ENCODE measurements at places on chromosomes 2 and 18.

- DNase-seq: no peak
These were observed 11.6 kb upstream of the RPRD1A start for GRCh38 chr18:36078751-36079529.

DNA sequence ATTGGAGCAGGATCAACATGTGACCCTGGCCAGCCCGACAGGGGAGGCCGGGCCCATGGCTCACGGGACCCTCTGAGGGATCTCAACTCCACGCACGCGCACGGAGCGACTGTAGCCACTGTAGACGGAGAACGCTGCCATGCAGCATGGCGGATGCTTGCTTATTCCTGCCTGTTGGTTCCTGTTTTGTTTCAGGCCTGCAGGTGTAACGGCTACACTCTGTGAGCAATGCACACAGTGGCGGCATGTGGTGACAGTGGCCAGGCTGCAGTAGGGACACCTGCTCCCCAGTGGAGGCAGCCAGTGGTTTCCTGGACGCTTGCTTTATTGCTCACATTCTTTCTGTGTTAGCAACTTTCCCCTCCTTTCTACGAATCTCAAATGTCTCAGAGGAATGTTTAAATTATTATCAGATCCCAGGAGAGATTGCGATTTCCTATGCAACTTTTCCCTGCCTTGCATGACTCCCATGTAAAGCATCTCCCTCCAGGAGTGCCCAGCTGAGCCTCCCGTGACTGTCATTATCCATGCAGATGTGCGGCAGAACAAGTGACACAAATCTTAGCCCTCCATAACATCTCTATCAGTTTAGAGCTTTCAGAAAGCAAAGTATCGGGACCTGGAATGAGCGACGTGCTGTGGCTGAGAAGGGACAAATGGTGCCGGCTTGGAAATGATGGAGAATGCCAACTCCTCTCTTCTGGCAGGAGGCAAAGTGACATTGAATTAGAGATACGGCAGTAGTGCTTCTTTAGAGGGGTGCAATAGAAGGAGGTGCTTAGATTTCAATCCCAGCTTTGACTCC lies 209.7 kb downstream of the ASB1 start:
- no peak for DNase-seq

DNA sequence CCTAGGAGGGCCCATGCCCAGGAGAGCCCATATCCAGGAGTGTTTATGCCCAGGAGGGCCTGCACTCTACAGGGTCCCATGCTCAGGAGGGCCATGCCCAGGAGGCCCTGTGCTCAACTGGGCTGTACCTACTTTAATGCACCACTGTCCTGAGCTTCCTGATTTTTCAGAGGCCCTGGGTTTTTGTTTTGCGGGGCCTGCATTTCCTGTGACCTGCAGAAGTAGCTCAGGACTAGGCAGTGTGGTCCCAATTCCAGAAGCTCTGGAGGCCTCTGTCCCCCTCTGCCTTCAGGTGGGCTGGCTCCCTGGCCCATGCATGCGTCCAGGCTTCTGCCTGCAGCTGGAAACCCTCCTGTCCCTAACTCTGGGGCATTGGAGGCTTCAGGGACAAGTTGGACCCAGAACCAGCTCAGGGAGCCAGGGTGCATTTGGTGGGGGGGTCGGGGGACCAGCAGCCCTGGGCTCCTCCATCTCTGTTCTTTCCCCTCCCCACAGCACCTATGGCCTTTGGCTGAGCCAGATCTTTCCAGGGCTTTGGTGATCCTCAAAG lies 10.8 kb downstream of the GPR35 start:
- no peak for DNase-seq

DNA sequence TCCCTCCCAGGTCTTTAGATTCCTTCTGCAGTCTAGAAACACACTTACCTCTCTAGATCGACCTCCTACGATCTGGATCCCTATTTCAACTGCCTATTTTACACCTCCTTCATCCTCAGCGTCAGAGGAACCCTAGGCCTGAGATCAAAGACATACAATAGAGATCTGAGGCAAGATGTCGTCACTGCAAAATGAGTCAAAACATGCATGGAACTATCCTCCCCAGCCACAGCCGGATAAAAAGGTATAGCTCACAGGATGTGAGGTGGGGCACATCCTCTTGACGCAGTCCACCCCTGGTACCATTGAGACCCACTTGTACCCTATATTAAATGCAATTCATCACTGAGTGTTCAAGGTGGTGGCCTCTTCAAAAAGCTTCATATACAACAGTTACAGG lies 63.7 kb upstream of the DNAJC10 start:
- DNase-seq: no peak

- no peak for DNase-seq
These were observed 1.6 kb upstream of the RALB start for GRCh38 chr2:120251078-120251477.

- no peak for DNase-seq
These were observed 246.6 kb upstream of the SP5 start for GRCh38 chr2:170468557-170468956.

DNA sequence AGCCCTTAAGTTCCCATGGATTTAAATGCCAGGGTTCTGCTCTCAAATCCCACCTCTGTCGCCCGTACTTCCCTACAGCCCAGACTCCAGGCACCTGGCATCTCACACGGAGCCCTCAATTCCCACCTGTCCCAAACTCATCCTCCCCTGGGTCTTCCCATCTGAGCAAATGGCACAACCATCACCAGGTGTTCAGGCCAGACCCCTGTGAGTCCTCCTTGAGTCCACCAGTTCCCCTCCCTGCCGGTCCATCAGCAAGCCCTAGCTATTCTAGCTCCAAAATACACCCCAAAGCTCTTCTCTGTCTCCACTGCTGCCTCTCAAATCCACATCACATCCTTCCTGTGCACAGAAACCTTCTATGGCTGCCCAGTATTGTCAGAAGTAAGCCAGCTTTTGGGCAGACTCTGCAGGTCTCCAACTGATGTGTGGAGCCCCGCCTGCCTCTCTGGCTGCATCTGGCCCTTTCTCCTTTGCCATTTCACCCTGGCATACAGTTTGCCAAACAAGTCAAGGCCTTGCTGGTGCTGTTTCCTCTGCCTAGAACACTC lies 67.7 kb downstream of the DNMT3A start:
- DNase-seq: no peak

GRCh38 chr18:46676182-46676835 lies 19.3 kb upstream of the LOXHD1 start:
- no peak for DNase-seq

DNA sequence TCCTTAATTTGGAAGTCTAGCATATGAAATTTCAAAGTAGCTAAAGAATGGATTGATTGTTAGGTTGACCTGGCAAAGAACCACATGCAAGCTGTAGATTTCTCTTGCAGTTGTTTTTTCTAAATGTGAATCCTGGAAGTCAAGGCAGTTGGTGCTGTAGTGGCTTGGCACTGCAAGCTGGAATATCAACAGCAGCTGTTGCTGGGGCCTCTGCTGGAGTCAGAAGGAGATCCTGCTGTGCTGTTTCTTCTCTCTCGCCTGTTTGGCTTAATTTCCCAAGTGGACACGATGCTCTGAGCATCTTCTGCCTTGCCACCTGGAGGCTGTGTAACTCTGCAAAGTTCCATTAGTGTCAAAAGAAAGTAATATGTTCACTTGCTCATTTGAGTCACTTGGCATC lies 12.6 kb downstream of the PIK3C3 start:
- DNase-seq: no peak

All from naive thymus-derived CD8-positive, alpha-beta T cell (primary cell).